MCF 10A (cell line): ENCODE measurements at places on chromosomes 2 and 18. TPM values are rescaled to one million over a fixed set of nuclear protein-coding genes. Genes with fewer than 3 reads are reported as not detected.

- no peaks in the 10 kb centered on the region for H3K36me3 ChIP-seq
- H3K4me3 ChIP-seq = no peak overlapping the region
- no peak overlapping the region for H3K27ac ChIP-seq
- H3K4me1 ChIP-seq = no peaks in the 10 kb centered on the region
- no peak for DNase-seq
These were observed 287.2 kb downstream of the CDH19 start for GRCh38 chr18:66316701-66317100.

Gene LIMS3
- 1.5 TPM in 2 replicates for total RNA-seq

DNA sequence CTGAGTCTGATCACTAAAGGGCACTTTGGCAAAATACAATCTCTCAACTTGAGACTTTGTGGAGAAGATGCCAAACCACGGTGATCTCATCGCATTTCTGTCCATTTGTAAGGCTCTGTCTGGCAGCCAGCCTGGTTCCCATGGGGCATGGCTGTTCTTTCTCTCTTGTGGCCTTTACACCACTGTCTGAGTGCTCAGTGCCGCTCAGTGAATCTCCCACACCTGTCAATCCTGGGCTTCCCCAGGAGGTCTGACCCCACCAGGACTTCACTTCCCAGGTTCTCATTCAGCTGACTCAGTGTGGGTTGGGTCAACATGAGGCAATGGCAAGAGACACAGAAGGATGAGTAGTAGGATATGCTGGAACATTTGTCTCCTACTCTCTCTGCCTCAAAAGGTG is 96.8 kb upstream of the TRIB2 start:
- peaks cover 15% of the 10 kb centered on the region for H3K4me1 ChIP-seq
- H3K36me3 ChIP-seq = no peaks in the 10 kb centered on the region
- peak; percentile 95 for DNase-seq
- H3K4me3 ChIP-seq = no peak overlapping the region
- H3K27me3 ChIP-seq = no peaks in the 10 kb centered on the region

Gene DAPL1
- not detected in 2 replicates for total RNA-seq

DNA sequence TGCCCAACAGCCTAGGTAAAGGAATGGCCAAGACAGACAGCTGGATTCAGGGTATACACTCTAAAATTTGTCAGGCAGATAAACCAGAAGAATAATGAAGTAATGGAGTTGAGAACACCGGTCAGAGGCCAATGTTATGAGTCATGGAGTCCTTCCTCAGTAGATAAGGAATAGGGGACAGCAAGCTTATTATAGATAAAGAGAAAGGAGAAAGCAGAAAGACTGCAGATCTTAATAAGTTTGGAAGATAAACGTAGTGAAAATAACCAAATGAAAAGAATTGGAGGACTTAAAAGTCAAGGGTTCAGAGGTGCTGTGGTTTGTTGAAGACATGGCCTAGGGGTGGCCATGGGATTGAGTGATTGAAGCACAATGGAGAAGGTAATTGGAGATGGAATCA is 63.5 kb upstream of the NFE2L2 start:
- H3K36me3 ChIP-seq = peaks cover 7% of the 10 kb centered on the region
- DNase-seq = no peak
- H3K27ac ChIP-seq = no peak overlapping the region
- no peak overlapping the region for H3K4me3 ChIP-seq
- H3K4me1 ChIP-seq = peaks cover 8% of the 10 kb centered on the region
- H3K27me3 ChIP-seq = no peaks in the 10 kb centered on the region

Gene NDUFAF7
- 16.1 and 18.3 TPM in 2 replicates for total RNA-seq
